Stimulated activated CD8-positive, alpha-beta memory T cell treated with anti-CD3 and anti-CD28 coated beads, Interleukin-4, amount 100 ng/mL, for 48 hours (primary cell): ENCODE measurements at places on chromosomes 7 and 10.

DNA sequence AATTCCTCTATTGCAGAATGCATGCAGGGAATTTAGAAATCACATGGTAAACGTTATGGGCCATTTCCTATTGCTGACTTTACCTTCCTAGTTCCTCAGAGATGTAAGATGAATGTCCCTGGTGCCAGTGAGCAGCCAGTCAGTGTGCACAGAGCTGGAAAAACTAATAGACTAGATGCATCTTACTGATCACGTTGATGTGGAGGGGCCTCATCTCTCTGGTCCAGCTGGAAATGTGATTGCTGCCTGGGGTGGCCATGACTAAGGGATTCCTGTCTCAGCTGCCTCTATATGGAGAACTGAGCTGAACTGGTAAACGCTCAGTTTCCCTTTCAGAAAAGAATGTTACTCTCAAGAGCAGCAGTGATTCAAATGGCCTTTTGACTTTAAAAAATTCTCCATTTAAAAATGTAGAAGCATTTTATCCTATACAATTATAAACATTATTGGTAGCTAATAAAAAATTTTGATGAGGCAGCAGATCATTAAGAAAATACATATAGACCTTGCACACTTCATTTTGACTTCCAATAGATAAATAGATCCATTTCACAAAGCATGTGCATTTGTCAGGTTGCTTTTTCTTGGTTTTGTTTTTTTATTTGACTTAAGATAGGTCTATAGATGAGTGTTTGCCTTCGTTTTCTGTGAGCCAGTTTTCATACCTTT lies 80.5 kb upstream of the INSYN2A start:
- DNase-seq: no peak

GRCh38 chr10:84695902-84696301 lies 367.5 kb downstream of the CCSER2 start:
- no peak for DNase-seq

DNA sequence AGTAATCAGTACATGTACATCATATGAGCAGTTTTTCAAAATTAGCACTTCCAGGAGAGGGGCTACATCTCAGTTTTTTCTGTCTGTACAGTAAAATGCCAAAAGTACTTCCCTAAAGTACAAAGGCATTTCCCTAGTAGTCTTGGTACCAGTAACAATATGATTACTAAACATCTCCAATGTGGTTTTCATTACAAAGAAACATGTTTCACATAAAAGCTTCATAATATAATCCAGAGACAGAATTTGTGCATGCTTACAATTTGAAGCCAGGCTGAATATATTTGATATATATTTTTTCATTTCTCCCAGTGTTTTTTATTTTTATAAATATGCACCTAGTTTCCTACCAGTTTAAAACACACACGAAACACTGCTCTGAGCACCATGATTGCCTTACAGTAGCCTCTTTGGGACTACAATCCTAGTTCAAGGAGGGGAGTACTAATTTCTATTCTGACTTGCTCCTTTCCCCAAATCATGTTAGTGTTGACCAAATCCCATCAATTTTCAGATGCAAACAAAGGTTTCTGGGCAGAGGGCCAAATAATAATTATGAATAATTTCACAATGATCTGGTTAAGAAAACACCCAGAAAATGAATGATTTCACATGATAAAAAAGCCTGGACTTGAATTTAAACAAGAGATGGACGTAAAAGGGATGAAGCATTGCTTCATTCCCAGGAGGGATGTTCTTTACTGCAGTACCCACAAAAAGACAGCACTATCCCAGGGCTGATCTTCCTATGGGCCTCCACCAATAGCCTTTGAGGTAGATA lies 201.3 kb downstream of the SLC25A13 start:
- DNase-seq: no peak

- no peak for DNase-seq
These were observed 138.8 kb downstream of the ADARB2 start for GRCh38 chr10:1598393-1599153.

- DNase-seq: no peak
These were observed 74.3 kb downstream of the RNLS start for GRCh38 chr10:88508796-88509195.

DNA sequence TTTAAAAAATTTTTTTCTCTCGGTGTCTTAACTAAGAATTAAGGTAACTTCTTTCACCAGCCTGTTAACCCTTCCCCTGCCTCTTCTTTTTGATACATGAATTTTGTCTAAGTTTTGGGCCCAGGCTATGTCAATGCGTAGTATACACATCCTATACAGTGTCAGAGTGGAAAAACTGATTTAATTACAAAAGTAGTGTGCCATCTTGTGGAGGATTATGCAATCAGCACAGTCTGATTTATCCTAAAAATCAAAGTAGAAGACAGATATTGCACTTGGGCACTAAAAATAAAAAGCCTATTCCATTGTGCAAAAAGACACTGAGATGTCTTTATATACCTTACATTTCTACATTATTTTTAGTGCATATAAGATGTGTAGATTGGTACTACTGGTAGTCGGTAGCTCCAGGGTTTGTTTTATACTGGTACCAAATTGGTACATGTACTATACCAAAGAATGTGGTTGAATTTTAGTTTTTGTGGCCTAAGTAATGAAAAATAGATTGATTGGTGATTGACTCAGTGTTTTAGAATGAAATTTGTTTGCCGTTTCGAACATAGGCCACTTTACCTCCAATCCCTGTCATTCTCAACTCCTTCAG lies 96.6 kb downstream of the MKLN1 start:
- no peak for DNase-seq

DNA sequence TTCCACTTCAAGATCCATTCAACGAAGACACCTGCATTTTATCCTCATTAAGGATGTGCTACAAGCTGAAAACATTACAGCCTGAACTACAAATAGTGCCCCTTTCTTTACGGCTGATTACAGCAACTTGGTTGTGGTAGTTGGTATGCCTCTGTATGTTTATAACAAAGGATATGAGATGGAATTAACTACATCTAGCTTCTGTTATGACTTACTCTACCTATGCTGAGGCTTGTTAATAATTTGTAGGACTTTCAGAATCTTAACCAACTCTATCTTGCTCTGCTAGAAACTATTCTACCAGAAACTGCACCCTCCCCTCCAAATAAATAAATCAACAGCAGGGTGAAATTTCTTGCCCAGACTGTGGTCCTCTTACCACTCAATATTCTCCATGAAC lies 448.1 kb downstream of the GRM8 start:
- DNase-seq: no peak

DNA sequence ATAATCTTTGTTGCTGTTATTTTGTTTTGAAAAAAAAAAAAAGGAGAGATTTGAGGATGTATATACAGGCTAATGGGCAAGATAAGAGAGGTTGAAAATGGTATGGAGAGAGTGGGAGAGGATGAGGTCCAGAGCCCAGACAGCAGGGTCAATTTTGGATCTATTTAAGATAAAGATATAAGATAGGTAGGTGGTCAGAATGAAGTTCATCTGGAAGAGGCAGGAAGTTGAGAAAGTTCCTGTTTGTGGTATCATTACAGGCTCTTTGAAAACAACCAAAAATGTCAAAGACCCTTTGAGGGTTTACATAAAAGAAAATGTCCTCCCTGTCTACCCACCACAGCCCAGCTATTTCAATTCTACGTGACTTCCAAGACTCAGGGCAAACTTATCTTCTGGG lies 7.5 kb downstream of the CEP41 start:
- DNase-seq: no peak

DNA sequence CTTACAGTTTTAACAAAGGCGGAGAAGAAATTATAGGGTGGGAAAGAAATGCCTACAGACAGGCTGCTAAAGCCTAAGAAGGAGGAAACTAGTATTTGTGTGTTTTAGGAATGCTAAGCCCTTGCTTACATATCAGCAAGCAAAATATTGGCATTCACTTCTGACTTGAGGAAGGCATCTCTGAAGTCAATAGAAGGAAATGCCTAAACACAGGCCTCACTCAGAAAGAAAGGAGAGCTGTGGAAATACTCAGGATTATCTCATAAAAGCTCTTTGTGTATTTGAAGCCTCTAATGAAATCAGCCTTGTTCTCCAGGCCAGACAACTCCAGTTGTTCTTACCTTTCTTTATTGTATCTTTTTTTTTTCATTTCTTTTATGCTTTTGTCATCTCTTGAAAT lies 158.0 kb downstream of the AUTS2 start:
- no peak for DNase-seq

DNA sequence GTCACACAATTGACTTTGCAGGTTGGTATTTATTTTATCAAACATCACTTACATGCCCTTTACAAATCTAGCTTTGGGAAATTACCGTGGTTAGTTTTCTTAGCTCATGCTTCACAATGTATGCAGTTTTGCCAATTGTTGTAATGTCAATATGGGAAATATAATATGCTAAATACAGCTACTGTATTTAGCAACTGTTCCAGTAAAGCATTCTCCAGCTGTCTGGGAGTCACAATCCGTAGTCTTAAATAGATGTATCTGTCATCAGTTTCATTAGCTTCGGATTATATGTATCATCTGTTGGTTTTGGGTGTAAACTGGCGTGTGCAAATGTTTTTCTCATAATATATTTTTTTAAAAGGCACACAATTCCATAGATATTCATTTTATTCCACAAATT lies 19.4 kb upstream of the AHR start:
- DNase-seq: no peak

DNA sequence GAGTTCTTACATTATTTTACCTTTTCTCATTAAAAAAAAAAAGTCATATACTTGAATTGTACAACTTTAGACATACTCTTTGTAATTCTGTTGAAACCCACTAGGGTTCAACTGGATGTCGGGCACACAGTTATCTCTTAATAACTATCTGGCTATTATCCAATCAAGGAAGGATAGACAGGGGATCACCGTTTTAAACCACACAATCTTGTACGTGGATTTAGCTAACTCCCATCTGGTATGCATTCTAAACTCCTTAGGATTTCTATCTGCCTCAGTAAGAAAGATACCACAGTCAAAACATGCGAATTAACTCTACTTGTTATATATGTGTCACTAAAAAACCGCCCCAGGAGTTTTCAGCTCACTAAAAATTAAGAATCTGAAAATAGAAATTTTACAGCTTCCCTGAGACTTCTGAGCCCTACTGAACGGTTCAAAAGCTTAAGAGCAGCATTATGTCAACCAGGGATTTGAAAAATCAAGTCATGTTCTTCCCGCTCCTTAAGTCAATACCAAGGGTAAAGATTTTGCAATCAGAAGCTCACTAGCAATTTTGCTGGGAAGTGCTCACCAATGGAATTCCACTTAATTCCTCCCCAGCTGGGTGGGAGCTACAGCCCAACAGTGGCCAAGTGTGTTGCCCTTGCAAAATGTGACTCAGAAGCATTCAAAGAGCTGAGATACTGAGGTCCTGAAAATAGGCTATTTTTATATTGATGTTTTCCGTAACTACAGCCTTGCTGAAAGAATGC lies 267.0 kb downstream of the FRMD4A start:
- DNase-seq: no peak

DNA sequence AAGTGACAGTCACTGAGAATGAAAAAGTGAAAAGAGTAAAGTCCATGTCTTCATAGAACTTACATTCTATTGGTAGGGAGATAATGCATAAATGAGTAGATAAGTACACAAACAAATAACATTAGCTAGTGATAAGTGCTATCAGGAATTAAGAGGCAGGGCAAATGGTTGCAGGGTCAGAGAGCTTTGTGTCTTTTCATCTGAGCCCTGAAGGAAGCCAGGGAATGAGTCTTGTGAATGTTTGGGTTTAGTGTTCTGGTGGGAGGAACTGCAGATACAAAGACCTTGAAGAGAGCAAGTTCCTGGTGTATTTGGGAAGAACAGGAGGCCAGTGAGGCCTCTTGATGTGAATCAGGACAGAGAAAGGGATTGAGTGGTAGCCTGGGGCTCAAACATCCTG lies 183.8 kb downstream of the CTTNBP2 start:
- DNase-seq: no peak

DNA sequence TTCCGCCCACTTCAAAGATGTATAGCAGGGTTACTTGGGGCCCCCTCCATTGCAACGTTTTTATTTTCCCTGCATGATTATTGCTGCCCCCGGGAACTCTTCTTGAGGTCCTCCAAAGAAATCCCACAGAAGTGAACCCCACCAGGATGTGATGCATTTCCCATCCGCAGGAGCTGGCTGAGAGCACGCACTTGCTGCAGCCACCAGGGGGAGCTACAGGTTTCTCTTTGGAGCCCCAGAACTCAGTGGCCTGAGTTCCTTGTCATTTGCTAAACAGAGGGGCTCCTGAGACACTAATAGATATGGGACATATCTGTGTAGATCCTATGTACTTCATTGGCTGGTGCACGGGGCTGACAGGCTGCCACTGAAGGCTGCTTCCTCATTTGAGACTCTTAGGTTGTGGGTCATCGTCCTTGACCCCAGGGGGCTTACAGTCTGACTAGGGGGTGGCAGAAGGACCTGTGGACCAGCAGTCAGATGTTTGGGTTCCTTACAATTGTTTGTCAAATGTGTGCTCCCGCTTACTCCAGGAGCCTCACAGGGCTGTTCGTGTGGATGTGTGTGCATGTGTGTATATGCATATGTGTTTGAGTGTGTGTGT lies 52.3 kb upstream of the ENO4 start:
- DNase-seq: peak; percentile 84

- no peak for DNase-seq
These were observed 248.7 kb upstream of the GPR26 start for GRCh38 chr10:123417414-123417813.

GRCh38 chr7:45564886-45565455 lies 9.2 kb upstream of the ADCY1 start:
- DNase-seq: no peak

DNA sequence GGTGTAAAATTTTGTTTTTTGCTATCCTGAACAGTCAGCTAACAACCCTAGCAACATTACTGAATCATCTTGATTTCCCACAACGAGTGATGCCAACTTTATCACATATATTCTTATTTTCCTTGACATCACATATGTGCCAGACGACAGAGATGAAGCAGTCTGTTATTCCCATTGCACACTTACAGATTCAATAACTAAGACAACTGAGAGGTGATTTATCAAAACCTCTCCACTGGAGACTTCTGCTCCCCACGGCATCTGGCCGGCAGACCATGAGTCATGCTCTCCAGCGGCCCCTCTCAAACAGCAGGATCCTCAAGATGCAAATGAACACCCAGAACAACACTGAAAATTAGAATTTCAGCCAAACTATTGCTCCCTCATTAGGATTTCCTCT lies 57.1 kb downstream of the AMPH start:
- no peak for DNase-seq

- no peak for DNase-seq
These were observed 272.1 kb downstream of the WDR37 start for GRCh38 chr10:1328161-1328823.

- DNase-seq: peak; percentile 12
These were observed 186.8 kb downstream of the USP6NL start for GRCh38 chr10:11424456-11425295.

DNA sequence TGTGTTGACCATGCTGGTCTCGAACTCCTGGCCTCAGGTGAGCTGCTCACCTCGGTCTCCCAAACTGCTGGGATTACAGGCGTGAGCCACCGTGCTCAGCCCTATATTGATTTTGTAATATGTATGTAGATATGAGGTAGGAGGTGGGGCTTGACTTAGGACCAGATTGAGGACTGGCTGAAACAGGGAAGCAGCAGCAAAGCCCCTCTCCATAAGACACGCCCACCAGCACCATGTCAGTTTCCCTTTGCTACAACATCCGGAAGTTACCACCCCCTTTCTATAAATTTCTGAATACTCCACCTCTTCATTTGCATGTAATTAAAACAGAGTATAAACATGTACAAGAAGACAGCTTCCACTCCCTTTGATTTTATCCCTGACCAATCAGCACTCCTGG lies 47.9 kb upstream of the MYL10 start:
- DNase-seq: no peak
